Cardiac septum (tissue), 1 donor: ENCODE measurements at places on chromosomes 2 and 18.

DNA sequence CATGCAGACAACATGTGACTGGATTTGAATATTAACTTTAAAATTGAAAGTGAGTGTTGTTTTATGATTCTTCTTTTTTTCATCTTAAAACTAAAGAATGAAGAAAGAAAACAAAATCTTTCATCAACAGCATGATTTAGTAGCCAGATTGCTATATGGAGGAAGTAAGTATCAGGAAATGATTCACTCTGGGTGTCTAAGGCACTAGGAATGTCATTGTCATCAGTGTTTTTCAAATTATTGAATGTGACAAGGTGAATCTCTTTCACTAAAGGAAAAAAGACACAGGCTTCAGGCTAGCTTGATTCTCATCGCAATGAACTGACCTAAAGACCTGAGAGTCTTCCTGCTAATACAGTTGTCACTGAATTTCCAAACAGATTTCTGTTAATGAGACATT, 430.1 kb downstream of the FBXO15 start:
- no peak for DNase-seq

DNA sequence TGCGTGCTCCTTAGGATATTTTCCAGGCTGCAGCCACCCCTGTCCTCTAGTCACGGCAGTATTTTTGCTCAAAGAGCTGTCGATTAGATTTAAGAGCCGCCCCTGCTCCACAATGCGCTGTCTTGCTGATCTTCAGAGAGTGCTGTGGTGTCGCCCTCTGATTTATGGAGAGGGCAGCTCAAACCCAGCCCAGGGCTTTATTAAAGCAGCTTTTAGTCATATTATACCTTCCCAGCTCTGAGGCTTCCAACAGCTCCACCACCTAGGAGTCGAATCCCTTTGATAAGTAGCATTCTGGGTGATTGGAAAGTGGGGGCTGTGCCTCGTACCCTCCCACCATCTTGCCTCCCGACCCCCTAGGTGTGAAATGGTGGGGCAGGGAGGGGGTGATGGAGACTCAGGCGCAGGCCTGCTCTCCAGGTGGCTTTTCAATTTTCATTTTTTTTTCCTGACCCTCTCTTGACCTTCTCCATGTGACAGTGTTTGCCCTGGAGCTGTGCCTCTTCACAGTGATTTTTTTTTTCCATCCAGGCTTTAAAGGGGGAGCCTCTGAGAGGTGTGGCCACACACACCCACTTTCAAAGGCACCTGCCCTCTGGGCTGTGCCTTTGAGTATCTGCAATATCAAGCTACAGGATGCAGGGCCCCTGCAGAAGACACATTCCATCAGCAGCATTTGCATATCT, 53.1 kb upstream of the NRP2 start:
- DNase-seq, result no peak

GRCh38 chr2:178301649-178302238, 107.4 kb downstream of the OSBPL6 start:
- DNase-seq, result no peak

- no peak for DNase-seq
These were observed 7.6 kb upstream of the MSTN start for GRCh38 chr2:190069936-190070696.

- peak; percentile 36 for DNase-seq
These were observed 96.2 kb upstream of the CTDP1 start for GRCh38 chr18:79583426-79583825.

DNA sequence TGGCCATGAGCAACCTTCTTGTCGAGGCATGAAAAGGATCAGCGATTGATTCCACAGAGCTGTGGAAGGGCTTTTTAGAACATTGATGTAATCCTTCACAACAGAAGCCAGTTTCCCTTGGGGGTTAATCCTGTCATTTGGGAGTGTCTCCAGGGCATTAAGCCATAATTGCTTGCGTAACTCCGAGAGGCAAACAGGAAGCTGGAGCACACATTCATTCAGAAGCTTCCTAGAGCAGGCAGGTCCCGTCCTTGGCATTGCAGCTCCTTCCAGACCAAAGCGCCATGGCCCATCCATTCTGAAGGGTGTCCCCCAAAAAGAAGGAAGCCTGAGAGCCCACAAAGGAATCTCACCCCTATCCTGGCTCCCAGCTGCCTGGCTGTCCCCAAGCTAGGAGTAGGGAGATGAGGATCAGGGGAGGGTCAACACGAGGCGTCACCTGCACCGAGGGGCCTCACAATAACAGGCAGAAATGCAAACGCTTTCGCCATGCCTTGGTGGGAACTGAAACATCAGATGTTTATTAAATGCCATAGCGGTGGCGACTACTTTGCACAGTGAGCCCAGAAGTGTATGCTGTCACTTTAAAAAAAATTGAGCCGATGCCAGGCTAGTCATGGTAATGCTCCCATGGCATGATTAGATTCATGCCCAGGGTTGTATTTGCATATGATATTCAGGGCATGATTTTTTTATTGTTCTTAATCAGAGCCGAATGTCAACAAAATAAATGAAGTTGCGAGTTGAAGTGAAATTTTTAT, 339.4 kb downstream of the BCL11A start:
- no peak for DNase-seq

GRCh38 chr2:60570251-60570650, 16.8 kb upstream of the BCL11A start:
- no peak for DNase-seq

- no peak for DNase-seq
These were observed 2126.9 kb upstream of the CELF4 start for GRCh38 chr18:39692367-39693015.

DNA sequence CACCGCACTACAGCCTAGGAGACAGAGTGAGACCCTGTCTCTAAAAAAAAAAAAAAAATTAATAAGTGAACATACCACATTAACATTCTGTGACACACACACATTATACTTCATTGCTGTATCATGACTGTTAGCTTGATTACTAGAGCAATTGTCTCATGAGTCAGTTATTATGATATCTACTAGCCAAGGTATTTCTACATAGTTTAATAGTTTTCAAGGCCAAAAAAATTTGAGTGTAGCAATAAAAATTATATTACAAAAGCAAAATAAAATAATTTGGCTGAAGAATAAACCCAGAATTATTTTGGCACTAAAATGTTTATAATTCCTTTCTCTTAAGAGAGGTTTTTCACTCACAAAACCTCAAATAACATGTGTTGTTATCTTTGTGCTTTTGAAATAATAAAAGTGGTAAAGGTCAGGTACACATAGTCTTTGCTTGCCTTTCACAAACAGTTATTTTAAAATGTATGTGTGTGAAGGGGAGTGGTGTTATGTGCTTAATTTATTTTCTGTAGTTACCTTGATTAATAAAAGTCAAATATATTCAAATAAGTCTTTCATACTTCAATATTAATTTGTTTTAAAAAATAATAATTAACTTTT, 136.9 kb upstream of the SPOPL start:
- DNase-seq, result no peak

GRCh38 chr18:10732990-10733389, 207.2 kb downstream of the NAPG start:
- DNase-seq, result no peak

- DNase-seq, result no peak
These were observed 807 bp downstream of the GAREM1 start for GRCh38 chr18:32469691-32470459.

- no peak for DNase-seq
These were observed 167.1 kb upstream of the TRIB2 start for GRCh38 chr2:12549641-12550040.

- DNase-seq, result no peak
These were observed 128.7 kb downstream of the LYPD6B start for GRCh38 chr2:149167001-149167780.

GRCh38 chr2:109507217-109507616, 106.5 kb downstream of the SEPTIN10 start:
- DNase-seq, result no peak

DNA sequence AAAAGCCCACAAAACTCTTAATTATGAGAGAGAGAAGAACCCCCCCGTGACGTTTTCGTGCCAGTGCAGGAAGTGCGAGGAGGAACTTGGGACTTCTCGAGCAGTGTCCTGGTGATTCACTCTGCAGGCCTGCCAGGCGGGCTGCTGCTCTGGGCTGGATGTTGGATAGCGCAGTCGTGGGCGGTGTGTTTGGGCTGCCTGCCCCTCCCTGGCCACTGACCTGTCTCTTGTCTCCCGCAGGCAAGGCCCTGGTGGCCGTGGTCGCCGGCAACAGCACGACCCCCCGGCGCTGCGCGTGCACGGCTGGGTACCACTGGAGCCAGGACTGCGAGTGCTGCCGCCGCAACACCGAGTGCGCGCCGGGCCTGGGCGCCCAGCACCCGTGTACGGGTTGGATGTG, 29.0 kb downstream of the TNFRSF11A start:
- no peak for DNase-seq

DNA sequence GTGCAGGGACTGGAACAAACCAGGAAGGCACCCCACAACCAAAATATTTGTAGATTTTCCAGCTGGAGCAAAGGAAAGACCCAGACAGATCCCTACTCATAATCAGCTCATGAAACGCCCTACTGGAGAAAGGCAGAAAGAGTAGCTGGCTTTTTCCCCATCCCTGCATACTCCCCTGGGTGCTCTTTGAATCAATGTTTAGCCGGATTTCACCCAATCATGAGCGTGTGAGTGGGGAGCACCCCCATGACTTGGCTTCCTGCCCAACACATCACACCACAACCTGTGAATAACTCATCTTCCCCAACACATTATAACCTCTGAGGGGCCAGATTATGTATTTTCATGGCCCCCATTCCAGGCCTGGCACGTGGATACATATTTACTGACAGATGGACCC, 35.1 kb upstream of the SLC14A1 start:
- no peak for DNase-seq

DNA sequence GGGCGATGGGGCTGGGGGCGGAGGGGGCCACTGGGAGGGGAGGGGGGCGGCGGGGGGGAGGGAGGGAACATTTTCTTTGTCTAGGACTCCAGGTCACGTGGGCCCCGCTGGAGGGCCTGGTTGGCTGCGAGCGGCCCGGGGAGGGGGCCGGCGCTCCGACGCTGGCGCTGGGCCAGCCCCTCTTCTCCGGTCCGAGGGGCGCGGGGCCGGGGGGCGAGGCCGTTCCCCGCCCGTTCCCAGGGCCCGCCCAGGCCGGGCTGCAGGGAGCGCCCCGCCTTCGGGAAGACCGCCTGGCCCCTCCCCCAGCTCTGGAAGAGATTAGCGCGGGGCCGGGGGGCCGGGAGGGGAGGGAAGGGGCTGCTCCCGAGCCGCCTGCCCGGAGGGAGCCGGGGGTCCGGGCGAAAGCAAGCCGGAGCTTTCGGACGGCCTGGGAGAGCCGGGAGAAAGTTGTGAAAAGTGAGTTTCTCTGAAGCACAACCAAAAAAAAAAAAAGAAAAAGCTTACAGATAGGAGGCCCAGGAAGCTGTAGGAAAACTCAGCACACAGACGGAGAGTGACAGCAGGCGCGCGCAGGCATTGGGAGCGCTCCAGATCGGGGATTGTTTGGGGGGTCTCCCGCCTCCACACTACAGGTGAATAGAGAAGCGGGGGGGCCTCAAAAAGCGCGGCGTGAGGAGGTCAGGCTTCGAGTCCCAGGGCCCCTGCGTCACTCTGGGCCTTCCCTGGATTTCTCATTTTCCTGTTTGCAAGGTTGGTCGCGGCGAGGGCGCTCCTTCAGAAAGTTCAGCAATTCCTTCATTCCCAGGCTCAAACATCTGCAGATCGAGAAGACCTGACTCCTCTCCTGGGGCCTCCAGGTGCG, 84.1 kb upstream of the POMC start:
- no peak for DNase-seq

DNA sequence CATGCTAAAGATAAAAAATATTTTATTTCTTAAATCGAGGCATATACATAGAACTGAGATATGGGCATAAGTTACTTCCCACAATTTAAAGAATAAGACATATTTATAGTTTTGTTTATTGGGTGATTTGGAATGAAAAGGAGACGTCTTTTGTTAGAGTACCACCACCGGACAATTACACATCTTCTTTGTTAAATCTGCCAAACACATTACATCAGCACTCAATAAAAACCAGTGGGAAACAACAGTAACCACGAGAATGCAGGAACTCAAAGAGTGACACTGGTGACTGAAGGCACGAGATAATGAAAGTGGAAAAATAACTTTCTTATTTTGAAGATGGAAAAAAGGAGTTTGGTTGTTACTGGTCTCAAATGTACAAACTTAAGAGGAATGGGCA, 92.6 kb upstream of the TFCP2L1 start:
- DNase-seq, result no peak

GRCh38 chr2:205582366-205582765, 99.9 kb upstream of the NRP2 start:
- DNase-seq, result no peak

DNA sequence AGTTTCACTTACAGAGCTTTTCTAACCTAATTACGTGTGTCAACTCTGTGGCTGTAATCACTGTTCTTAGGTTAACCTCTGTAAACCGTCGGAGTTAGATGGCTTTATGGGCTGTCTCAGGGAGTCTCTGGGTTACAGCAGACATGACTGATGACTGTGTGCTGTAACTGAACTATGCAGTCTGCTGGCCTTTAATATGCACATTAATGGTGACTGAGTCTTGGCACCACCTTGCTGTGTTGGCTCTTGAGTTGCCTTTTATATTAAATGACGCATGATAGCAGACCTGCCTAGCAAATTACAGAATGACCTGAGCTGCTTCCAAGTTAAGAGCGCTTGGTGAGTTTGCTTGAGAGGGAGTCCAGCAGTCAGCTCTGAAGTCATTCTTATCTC, 90.1 kb downstream of the ACKR3 start:
- DNase-seq, result no peak

DNA sequence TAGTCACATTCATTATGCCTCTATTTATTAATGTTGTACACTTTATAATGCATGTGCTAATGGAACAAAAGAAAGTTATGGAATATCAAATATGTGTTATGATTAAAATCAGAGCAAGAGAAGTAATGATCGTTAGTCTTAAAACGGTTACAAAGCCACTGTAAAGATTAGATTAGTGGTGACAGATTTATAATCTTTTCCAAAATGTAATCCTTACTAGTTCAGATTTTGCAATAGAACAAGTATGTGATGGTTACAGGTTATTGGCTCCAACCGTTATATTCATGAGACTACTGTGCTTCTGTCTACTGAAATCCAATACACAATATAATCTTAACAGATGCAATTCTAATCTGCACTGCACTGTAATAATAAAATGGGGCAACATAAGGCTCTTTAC, 180.6 kb downstream of the ZNF521 start:
- no peak for DNase-seq

DNA sequence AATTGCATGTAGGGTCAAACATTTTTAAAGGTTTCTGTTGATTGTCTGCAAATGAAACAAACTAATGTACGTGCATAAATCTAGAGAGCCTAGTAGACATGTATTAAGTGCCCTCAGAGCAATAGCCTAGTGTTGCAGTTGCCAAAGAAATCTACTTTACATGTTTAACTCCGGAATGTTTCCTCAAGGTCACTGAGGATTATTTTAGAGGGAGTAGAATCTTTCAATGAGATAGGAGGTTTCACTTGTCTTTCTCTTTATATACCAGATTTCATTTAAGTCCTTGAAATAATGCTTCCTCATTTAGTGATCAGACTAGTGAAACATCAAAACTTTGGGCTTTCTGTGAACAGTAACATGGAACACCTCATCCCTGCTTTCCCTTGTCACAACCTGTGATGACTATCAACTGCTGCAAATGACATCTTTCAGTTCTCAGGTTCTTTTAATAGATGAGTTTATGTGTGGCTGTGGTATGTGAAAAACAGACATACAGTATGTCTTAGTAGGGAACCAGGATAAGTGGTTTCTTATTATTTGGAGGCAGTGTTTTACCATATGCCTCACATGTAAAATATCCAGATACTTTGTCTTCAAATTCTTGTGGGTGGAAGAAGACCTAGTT, 5.5 kb downstream of the UBE2E3 start:
- DNase-seq, result no peak

GRCh38 chr2:19669559-19669958, 232.2 kb downstream of the TTC32 start:
- no peak for DNase-seq

GRCh38 chr18:62660691-62661090, 54.6 kb upstream of the PHLPP1 start:
- DNase-seq, result no peak
